ENCODE measurements at places on chromosomes 5 and 9.

DNA sequence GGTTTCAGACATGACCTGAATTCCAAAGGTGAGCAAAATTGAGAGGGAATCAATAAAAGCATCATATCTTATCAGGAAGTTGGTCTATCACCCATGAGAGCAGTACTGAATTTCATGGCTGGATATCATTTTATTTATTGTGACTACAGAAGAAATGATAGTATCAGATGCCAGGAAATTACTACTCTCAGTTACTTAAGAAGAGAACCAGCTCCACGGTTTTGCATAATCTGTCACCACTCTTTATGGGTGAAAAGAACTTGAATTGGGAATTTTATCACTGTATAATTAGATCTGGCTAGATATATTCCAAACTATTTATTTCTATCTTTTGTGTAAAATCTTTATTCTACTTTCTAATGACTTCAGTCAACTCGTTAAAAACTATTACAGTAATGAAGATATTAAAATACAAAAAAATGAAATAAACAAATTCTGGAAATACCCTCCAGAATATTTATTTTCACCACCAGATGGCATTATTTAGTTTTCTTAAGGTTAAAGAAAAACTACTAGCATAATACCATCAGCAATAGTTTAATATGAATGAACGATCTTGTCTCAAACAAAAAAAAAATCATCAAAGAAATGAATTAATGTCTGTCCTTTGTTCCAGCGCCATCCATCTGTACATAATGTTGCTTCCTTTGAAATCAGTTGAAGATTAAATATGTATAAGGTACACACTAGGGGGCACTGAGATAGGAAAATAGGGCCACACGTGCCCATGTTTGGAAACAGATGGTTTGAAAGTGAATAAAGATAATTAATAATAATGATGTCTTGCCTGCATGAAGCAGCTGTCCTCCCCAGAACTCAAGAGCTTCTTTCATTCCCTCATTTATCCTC lies 84.7 kb upstream of the SLCO6A1 start:
- DNase-seq, result no peak

DNA sequence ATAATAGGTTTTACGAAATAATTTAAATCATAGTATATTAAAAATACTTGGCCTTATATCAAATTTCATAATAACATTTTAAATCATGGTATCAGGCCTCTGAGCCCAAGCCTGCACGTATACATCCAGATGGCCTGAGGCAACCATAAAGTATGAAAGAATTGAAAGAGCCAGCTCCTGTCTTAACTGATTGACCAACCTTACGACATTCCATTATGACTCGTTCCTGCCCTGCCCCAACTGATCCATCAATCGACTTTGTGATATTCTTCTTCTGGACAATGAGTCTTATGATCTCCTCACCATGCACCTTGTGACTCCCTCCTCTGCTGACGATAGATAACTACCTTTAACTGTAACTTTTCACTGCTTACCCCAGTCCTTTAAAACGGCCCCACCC lies 545.0 kb downstream of the MTRR start:
- DNase-seq, result no peak

- DNase-seq, result no peak
These were observed 49.5 kb upstream of the SUSD1 start for GRCh38 chr9:112224401-112225289.

GRCh38 chr5:168317521-168318147 lies 26.2 kb downstream of the WWC1 start:
- DNase-seq, result no peak

GRCh38 chr5:82298668-82299067 lies 20.5 kb upstream of the RPS23 start:
- no peak for DNase-seq

Measured in GM13976 (cell line).